NCI-H2171 (cell line): ENCODE measurements at places on chromosomes 2 and 18.

GRCh38 chr2:33134086-33134771, 187.5 kb downstream of the LTBP1 start:
- DNase-seq, result peak; percentile 14

DNA sequence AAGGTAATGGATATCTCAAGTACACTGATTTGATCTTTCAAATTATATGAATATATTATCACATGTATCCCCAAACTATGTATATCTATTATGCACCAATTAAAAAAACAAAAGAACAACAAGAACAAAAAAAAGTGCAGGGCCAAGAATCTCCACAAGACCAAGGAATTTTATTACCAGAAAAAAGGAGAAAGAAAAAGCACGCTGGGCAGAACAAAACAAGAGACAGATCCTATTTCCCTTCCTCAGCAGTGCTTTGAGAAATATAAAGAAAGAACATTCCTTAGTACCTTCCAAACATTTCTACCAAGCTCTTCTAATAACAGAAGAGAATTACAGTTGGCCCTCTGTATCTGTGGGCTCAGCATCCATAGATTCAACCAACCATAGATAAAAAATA, 144.7 kb upstream of the CREB1 start:
- no peak for DNase-seq

GRCh38 chr2:227436436-227437174, 35.4 kb upstream of the AGFG1 start:
- no peak for DNase-seq

DNA sequence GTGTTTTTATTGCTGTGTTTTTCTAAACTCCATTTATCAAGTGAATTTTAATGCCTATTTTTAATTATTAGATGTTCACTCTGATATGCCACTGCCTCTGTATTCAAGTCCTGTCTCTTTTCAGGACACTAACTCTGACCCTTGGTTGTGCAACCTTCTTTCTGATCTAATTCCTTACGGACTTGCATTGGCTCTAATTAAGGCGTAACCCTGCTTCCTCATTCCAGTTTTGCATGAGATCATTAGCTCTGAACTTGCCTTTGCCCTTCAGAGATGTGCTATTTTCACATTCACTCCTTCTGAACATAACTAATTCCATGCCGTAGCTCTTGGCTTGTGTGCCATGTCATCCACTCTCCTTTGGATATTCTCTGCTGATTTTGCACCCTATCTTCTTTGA, 162.5 kb upstream of the TMEFF2 start:
- no peak for DNase-seq

DNA sequence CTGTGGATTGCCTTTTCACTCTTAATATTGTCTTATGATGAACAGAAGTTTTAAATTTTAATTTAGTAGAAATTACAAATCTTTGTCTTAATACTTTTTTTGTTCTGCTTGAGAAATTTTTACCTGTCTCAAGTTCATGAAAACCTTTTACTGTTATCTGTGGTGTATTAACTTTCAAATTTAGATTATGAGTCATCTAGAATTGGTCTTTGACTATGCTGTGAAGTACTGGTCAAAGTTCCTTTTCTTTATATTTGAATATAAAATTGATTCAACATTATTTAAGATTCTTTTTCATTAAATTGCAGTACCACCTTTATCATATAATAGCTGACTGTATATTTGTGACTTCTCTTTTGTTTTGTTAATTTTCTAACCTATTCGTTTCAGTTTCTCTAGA, 1385.5 kb upstream of the ZEB2 start:
- DNase-seq, result no peak

DNA sequence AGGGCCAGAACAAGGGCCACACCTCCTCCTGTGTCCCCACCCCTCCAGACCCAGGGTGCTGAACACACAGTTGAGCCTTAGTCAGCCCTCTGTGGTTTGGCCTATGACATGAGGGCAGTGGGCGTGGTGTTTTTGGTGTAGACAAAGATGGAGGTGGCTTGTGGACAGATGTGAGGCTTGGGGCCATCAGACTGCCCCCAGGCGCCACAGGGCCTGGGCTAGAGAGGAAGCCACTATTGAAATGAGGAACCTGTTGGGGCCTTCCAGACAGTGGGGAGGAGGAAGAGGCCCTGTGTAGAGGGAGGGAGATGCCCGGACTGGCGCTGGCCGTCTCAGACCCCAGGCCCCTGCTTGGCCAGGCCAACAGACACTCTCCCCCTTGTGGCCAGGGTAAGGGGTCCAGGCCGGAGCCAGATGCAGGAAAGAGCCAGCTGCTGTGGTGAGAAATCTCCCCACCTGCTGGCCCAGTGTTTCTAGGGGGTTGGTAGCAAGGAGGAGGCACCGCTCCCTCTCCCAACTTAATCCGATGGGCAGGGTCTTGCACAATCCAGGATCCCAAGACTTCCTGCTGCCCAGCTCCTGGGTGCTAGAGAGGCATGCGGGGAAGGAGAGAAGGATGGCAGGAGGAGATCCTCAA, 53.8 kb downstream of the SMAD7 start:
- DNase-seq, result no peak

GRCh38 chr2:134314202-134314601, 60.3 kb downstream of the MGAT5 start:
- DNase-seq, result no peak

DNA sequence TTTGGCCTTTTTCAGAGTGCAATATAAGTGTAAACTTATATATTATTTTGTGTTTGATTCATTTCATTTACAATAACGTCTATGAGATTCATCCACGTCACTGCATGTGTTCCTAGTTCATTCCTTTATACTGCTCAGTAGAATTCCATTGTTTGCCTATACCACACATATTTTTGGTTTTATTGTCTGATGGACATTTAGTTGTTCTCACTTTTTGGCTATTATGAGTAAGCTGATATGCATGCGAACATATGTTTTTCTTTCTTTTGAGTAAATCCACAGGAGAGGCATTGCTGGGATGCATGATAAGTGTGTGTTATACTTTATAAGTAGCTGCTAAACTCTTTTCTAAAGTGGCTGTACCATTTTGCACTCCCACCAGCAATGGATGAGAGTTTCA, 314.8 kb upstream of the HS6ST1 start:
- no peak for DNase-seq

GRCh38 chr18:46169464-46169941, 65.3 kb downstream of the HAUS1 start:
- no peak for DNase-seq

DNA sequence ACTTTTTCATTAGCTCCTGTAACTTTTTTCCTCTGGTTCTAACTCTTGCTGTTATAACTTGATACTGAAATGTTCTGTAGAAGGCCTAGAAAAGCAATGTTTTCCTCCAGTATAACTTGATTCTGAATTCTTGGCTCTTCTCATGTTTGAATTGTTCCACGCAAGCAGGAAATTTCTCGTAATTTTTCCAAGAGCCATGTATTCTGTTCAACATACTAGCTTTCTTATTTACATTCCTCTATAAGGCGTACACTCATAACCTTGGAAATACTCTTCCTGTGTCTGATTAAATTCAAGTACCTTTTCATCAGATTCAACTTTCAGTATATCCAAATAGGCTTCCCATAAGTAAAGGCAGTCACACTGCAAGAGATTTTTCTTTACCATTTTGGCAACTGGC, 109.1 kb downstream of the SMAD2 start:
- no peak for DNase-seq

DNA sequence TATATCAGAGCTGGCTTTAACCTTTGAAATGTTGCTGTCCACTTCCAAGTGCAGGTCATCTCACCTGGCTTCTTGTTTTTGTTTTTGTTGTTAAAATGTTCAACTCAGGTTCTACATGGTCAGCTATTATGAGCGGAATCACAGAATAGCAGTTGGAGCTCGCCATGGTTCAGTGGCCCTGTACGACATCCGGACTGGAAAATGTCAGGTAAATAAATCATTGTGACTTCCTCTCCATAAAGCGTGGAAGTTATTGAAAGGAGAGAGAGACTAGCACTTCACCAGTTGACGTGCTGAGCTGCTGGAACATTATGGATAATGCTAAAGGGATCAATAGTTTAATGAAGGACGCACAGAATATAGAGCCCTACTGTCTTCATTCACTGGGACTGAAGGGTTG, 184.6 kb upstream of the BOD1L2 start:
- DNase-seq, result no peak

DNA sequence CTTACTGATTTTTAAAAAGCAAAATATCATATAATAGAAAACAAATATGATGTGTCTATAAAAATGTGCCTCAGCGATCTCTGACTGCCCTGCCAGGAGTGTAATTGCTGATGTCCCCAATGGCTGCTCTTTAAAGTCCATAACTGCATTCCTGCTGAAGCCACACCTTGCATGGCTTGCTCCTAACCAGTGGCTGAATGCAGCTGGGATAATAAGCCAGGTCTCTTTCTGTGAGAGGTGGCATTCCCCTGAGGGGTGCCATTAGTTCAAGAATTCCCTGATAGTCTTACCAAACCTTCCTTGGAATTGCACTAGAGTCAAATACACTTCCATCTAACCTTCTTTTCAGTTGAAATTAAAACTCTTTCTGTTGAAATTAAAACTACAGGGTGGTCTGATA, 125.8 kb upstream of the ZNF804A start:
- no peak for DNase-seq

DNA sequence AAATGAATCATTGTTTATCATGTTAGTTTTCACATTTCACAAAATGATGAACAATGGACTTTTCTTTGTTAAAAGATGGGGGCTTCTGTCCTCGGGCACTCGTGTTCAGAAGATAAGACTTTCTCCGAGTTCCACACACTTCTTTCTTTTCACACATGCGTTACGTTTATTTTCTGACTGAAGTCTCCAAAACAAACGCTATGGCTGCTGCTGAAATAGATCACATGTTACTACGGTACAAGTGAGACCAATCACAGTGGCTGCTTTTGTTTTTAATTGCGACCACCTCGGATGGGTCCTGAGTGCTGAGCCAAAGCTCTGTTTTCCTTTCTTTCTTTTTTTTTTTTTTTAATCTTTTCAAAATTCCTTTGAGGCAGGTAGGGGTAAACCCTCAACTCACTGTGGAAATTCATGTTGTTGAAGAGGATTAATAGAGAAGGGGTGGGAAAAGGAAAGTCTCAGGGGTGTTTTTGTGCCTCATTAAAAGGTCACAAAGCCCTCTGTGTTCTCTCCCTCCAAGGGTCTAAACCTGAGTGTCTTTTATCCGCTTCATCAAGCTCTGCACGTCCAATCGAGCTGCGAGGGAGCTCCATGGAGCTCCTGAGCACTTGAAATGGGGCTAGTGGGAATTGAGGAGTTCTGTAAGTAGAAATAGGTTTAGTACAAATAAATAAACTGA, 48.2 kb downstream of the ARL4C start:
- no peak for DNase-seq

GRCh38 chr2:183493040-183493439, 368.8 kb downstream of the NUP35 start:
- DNase-seq, result no peak

DNA sequence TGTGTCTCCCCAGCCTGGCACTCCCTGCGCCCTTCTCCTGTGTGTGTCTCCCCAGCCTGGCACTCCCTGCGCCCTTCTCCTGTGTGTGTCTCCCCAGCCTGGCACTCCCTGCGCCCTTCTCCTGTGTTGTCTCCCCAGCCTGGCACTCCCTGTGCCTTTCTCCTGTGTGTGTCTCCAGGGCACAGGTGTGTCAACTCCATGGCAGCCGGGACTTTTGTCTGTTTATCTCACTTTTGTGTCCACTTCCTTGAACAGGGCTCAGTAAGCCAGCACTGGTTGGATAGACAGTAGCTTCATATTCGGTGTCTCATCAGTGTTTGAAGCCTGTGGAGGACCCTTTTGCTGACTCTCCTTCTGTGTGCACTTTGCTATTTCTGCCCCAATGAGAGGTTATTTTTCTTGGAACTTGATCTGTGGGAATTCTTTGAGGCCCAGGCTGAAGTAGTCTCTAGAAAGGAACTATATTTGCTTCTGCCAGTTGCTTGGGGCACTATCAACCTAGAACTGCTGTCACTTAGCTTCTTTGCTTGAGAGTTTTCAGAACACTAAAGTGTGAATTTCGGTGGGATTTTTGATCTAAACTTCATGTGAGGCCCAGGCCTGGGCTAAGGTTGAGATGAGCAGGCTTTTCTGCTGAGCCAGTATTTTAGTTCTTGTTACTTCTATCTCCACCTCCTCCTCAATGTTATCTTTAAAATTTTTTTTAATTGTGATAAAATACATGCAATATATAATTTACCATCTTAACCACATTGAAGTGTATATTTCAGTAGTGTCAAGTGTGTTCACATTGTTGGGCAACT, 8.3 kb upstream of the ASB1 start:
- no peak for DNase-seq

GRCh38 chr2:112642561-112642960, 3.2 kb upstream of the SLC20A1 start:
- no peak for DNase-seq

- no peak for DNase-seq
Measured at GRCh38 chr18:24228667-24229041, 89.8 kb downstream of the CABYR start.

DNA sequence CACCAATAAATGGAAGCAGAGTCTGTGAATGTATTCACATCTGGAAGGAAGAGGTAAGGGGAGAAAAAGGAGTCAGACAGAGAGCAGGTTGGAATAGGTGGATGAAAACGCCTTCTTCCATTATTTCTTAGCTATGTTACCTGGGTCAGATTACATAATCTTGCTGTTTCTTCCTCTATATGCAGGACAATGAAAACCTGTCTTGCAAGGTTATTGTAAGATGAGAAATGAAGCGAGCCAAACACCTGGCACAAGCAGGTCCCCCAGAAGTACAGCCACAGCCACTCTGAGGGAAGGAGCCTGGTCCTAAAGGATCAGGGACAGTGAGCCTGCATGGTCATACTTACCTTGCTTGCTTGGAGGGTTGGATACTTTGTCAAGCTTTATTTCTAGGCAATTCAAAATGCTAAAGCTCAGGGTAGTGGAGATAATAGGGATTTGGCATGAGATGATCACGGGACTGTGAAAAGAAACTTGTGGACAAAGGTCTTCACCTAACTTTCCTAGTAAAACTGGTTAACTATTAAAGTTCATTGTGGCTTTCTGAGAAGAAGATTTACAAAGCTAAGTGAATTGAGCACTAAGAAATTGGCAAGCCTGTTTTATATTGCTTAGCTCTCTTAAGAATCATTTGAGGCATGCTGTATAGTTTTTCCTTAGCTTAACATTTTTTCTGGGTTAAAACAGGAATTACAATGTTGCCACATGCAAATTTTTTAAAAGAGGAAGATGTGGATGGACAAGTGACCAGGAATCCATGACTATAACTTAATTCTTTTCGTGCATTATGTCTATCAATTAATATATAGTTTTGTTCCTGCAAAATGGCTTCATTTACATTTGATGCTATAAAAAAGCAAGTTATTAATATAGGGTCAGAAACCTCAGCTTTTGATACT, 15.7 kb upstream of the PLA2R1 start:
- no peak for DNase-seq

GRCh38 chr2:10476723-10477442, 28.8 kb upstream of the ODC1 start:
- no peak for DNase-seq

- DNase-seq, result peak; percentile 43
Measured at GRCh38 chr2:61538920-61539520, 864 bp upstream of the XPO1 start.

GRCh38 chr2:190270298-190270697, 49.3 kb downstream of the HIBCH start:
- no peak for DNase-seq
